ENCODE measurements at places on chromosomes 11 and 22.

- DNase-seq = no peak
Measured at GRCh38 chr11:119509282-119509841, 86.4 kb upstream of the THY1 start.

DNA sequence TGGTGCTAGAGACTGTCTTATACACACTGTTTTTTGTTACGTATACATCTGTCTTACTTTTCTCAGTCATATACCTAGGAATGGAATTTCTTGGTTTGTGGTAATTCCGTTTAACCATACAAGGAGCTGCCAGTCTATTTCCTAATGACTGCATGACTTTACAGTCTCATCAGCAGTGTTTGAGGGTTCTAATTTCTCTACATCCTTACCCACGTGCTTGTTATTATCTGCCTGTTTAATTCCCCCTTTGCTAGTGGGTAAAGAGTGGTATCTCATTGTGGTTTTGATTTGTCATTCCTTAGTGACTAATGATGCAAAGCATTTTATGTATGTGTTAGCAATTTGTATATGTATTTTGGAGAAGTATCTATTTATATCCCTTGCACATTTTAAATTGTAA, 1008.0 kb downstream of the FAM181B start:
- no peak for DNase-seq

DNA sequence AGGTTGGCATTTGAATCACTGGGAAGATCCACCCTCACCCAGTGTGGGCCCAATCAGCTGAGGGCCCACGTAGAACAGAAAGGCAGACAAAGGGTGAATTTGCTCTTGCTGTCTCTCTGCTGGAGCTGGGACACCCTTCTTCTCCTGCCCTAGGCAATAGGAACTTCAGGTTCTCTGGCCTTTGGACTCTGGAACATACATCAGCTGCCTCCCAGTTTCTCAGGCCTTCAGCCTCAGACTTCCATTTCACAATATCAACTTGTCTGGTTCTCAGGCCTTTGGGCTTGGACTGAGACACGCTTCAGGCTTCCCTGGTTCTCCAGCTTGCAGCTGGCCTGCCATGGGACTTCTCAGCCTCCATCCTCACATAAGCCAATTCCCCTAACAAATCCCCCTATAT, 14.7 kb upstream of the ASRGL1 start:
- DNase-seq = no peak

- DNase-seq = no peak
Measured at GRCh38 chr22:23237841-23238240, 57.5 kb downstream of the BCR start.

- DNase-seq = no peak
Measured at GRCh38 chr11:81005595-81005994, 1564.8 kb upstream of the TENM4 start.
